ENCODE measurements at places on chromosomes 5 and 9.
A peak's percentile ranks its signal among the peaks of the same experiment; 100 is the strongest.

- DNase-seq, result peak; percentile 3
Measured at GRCh38 chr5:122846051-122846550, 688 bp downstream of the SNX24 start.

- no peak for DNase-seq
Measured at GRCh38 chr9:33433871-33434270, 13.5 kb downstream of the AQP3 start.

DNA sequence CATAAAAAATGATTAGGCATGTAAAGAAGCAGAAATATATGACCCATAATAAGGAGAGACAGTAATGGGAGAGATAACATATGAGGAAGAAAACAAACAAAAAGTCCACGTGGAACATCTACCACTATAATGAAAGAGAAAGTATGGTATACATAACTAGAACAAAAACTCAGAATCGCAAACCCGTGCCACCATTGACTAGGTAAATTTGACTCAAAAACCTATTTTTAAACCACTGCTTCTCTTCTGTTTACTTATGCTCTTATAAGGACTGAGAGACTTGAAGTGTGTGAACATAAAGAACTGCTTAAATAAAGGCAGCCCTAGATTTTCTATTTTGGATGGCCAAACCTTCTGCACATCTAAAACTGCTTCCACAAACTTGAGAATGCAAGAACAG is 330.7 kb downstream of the CAAP1 start:
- DNase-seq, result no peak

- DNase-seq, result no peak
Measured at GRCh38 chr5:1027631-1028441, 19.2 kb downstream of the NKD2 start.

DNA sequence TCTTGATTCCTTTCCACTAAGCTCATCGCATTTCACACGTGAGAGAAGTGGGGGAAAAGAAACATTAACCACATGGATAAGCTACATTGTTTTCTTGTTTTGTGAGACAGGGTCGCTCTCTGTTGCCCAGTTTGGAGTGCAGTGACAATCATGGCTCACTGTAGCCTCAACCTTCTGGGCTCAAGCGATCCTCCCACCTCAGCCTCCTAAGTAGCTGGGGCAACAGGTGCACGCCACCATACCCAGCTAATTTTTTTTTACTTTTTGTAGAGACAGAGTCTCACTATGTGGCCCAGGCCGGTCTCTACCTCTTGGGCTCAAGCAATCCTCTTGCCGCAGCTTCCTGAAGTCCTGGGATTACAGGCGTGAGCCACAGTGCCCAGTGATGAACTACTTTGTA is 2.8 kb downstream of the OTULIN start:
- no peak for DNase-seq

DNA sequence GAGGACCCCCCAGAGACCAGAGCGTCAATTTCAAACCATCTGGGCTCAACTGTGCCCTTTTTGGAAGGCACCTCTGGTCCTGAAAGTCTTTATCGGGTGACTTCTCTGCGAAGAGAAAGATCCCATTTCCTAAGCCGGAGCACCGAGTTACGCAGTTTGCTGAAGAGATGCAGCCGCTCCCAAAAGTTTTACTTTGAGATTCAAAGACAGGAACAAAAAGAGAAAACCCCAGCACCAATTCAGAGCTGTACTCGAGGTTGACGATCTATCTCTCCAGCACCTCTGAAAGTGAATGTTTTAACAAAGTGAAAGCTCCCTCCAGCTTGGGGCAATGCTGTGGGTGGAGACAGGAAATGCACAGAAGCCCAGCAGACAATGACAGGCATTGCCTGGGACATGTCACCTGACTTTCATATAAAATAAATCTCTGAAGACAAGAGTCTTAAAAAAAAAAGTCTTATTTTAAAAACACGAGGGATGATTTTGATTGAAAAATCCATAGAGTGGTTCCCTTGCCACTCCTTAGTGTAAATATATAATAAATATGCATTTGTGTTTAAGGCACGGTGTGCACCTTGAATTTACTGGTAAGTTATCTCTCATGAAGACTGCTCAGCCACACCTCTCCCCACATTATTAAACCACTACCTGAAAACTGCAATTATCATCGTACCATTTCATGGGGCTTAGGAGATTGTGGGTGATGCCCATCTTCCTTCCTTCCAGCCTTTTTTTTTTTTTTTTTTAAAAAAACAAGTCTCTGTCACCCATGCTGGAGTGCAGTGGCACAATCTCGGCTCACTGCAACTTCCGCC is 79.9 kb downstream of the FNBP1 start:
- no peak for DNase-seq

DNA sequence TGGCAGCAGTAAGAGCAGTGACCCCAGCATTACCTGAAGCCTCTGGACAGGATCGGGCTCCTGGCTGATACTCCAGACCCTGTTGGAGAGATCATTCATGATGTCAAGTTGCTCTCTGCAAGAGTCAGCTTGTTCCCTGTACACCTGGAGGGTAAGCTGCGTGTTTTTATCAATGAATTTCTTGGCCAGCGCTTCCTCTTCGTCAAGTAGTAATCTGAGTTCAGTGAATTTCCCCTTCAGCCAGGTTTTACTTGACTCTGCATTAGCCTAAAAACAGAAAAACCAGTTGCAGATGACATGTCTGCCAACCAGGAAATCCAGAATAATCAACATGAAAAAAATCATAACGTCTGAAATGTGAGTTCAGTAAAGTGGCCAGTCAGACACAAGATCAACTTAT is 19.1 kb downstream of the TRIM14 start:
- peak; percentile 42 for DNase-seq

DNA sequence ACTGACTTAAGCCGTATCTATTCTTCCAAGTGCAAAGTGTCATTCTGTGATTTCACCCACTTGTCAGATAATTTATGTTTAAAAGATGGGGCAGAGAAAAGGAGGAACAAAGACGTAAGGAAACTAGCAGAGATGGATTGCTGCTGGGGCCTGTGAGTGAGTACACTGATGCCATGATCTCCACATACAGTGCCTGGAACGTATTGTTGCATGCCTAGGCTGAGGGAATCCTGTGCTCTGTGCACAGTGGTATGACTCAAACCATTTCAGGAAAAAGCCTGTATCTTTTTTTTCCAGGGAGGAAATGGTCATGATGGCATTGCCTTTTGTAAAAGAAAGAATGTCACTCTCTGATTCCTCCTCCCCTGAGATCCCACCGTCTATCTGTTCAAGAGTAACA is 359.5 kb upstream of the ADAMTS16 start:
- no peak for DNase-seq

DNA sequence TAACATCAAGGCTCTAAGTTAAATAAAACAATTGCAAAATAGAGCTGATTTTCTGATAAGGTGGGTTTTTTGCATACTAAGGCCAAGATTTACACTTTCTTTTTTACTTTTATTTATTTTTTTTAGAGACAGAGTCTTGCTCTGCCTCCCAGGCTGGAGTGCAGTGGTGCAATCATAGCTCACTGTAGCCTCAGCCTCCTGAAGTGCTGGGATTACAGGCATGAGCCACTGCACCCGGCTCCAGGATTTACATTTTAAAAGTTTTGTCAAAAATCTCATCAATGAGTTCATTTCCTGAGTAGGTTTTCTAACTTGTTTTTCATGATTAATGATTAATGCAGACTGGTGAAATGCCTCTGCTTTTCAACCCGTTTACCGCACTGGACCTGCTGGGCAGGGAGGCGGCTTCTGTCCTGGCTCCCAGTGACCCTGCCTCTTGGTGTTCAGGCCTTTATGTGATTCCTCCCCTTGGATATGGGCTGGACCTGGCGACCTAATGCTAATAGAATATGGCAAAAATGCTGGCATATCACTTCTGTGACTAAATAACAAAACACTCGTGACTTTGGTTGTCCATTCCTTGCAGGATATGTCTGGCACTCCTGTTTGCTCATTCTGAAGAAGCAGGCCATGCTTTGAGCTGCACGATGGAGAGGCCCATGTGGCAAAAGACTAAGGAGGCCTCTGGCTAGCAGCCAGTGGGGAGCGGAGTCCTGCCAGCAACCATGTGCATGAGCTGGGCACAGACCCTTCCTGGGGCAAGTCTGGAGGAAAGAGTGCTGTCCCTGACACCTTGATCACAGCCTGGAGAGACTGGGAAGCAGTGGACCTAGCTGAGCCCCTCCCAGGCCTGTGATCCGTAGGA is 72.2 kb upstream of the PTCH1 start:
- no peak for DNase-seq

DNA sequence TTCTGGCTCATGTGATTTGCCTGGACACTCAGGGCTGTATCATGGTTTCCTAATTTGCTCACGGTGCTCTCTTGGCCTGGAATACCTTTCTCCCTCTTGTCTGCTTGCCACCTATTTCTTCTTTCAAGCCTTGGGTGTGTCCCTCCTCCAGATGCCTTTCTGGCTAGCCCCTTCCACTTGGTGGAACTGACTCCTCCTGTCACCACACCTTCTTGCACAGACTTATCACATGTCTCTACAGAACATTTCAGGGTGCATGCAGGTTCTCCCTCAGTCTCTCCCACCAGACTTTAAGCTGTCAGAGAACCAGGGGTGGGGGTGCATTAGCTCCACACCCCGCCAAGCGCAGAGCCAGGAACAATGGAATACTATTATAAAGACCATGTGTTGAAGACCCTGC is 1.9 kb downstream of the TBC1D2 start:
- DNase-seq, result no peak

GRCh38 chr9:99885747-99886146 is 20.7 kb upstream of the STX17 start:
- DNase-seq, result no peak

- peak; percentile 28 for DNase-seq
Measured at GRCh38 chr5:59034498-59035186, 451.8 kb downstream of the RAB3C start.

DNA sequence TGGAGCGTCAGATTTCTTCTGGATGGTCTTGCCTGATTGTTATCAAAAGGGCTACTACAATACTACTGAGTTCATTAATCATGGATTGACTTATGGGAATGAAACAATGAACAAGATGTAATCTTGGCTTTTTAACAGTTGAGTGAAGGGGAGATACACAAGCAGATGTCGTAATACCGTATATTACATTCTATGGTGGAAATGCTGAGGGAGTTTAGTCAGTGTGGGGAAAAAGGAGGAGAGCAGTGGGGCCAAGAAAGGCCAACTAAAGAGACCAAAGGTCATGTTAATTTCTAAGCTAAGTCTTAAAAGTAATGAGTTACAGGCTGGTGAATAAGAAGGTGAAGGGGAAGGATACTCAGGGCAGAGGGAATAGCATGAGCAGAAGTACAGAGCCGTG is 29.0 kb upstream of the PSAT1 start:
- DNase-seq, result no peak

DNA sequence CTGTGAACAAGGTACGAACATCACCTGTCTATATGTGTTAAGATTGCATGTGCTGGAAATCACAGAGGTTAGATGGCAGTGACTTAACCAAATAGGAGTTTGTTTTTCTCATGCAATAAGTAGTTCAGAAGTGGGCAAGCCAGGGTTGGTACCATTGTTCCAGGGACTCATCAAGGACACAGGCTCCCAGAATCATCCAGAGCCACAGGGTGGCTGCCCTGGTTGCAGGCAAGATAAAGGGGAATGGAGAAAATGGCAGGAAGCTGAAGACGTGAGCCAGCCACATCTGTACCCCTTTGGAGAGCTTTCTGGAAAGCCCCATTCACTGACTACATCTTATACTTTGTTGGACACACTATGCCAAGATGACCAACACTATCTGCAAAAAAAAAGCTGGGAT is 126.0 kb upstream of the IL12B start:
- no peak for DNase-seq

DNA sequence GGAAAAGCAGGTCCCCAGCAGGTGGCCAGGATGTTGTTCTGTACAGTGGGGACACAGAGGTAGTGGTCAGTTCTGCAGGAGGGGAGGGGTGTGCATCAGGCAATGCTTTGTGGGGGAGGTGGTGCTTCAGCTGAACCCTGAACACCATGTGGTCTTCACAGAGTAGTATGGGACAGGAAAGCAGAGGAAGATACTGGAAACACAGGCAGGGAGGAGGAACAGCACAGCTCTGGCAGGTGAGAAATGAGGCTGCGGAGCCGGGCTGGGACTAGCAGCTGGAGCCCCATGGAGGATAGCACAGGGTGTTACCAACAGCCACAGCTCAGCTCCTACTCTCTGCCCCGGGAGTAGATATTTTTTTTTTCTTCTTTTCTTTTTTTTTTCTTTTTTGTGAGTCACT is 161.5 kb downstream of the ENTREP1 start:
- DNase-seq, result no peak

GRCh38 chr5:16617274-16617968 is 624 bp upstream of the RETREG1 start:
- peak; percentile 39 for DNase-seq
